ENCODE measurements at places on chromosomes 4 and X. TPM values are rescaled to one million over a fixed set of nuclear protein-coding genes. Genes with fewer than 3 reads are reported as not detected.

DNA sequence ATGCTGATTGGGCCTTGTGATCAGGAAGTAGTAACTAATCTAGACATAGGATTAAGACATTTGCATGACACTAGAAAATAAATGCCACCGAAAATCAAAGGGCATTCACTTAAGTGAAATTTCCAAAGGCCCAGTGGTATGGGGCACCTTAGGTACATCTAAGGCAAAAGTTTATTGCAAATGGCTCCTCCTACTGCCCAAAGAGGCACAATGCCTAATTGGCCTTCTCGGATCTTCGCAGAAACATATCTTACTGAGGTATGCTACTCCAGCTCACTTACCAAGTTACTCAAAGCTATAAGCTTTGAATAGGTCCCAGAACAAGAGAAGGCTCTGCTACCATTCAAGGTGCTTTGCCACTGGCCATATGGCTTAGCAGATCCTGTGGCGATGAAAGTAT, 174.8 kb upstream of the CXCL13 start:
- H3K4me1 ChIP-seq, result peaks cover 4% of the 10 kb centered on the region
- DNase-seq, result no peak
- peaks cover 39% of the 10 kb centered on the region for H3K27me3 ChIP-seq
- no peaks in the 10 kb centered on the region for H3K36me3 ChIP-seq
- no peak overlapping the region for H3K4me3 ChIP-seq

GRCh38 chrX:49203536-49203935, 3.5 kb upstream of the SYP start:
- peaks cover 12% of the 10 kb centered on the region for H3K27me3 ChIP-seq
- H3K4me3 ChIP-seq, result no peak overlapping the region
- H3K36me3 ChIP-seq, result no peaks in the 10 kb centered on the region
- no peak overlapping the region for H3K27ac ChIP-seq

- H3K4me1 ChIP-seq, result no peaks in the 10 kb centered on the region
- no peak overlapping the region for H3K4me3 ChIP-seq
- no peaks in the 10 kb centered on the region for H3K27me3 ChIP-seq
Observed at GRCh38 chr4:121599049-121599448, 97.7 kb downstream of the ANXA5 start.

Gene BEND4
- total RNA-seq, result 0.38 TPM

DNA sequence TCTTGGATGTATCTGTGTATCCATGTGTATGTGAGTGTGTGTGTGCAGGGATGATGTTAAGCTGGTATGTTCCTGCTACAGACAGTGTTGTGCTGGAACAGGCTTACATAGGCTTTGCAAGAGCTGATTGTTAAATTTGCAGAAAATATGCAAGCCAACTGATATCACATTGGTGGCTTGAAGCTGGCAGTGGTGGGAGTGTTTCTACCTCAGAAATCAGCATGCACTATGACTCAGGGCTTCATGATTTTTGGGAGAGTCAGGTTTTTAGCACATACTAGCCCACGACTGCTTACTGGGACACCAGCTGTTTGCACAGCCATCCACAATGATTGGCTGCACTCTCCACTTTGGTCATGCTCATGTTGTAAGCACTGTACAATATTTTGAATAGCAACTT, 261.8 kb downstream of the DHX15 start:
- DNase-seq, result no peak
- no peaks in the 10 kb centered on the region for H3K36me3 ChIP-seq
- H3K4me3 ChIP-seq, result no peak overlapping the region
- H3K4me1 ChIP-seq, result peaks cover 4% of the 10 kb centered on the region

GRCh38 chrX:72478351-72478750, 94.3 kb downstream of the HDAC8 start:
- H3K4me3 ChIP-seq, result no peak overlapping the region
- H3K27me3 ChIP-seq, result no peaks in the 10 kb centered on the region
- no peak for DNase-seq
- H3K4me1 ChIP-seq, result peaks cover 9% of the 10 kb centered on the region
- peaks cover 9% of the 10 kb centered on the region for H3K36me3 ChIP-seq
- H3K27ac ChIP-seq, result no peak overlapping the region

Gene TLR2
- total RNA-seq, result 2.4 TPM

Gene TIGD4
- 0.65 TPM for total RNA-seq

DNA sequence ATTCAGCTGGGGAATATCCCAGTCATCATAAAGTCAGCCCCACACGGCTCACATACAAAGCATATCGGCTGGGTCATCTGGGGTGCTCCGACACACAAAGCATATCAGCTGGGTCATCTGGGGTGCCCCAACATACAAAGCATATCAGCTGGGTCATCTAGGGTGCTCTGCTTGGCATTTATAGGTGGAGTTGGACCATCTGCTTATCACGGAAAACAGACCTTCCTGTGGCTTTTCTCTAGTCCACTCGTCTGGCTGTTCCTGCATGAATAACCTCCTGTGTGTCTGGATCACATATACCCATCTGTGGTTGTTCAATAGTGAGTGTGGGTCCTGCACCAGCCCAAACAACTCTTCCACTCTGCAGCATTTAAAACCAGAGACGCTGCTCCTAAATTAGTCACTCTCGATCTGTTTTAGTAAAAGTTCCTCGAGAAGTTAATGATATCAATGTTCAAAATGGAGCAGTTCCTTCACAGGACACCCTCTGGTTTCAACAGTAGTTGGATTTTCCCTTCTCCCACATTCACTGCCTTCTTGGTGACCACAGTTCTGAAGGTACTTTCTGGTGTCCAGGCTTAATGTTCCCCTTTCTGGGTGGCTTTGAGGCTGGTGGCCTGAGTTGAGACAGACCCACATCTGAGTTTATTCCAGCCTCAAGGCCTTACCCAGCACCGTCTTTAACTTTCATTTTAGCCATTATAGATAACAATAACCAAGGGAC, 70.0 kb upstream of the FRG1 start:
- no peak overlapping the region for H3K4me3 ChIP-seq
- no peak for DNase-seq
- peaks cover 5% of the 10 kb centered on the region for H3K36me3 ChIP-seq
- no peak overlapping the region for H3K27ac ChIP-seq

GRCh38 chr4:83340692-83341343, 6.2 kb upstream of the HPSE start:
- no peaks in the 10 kb centered on the region for H3K4me1 ChIP-seq
- no peaks in the 10 kb centered on the region for H3K36me3 ChIP-seq
- DNase-seq, result no peak
- no peak overlapping the region for H3K4me3 ChIP-seq
- no peak overlapping the region for H3K27ac ChIP-seq
- H3K27me3 ChIP-seq, result peaks cover 19% of the 10 kb centered on the region

- H3K36me3 ChIP-seq, result no peaks in the 10 kb centered on the region
- H3K4me1 ChIP-seq, result peaks cover 28% of the 10 kb centered on the region
- DNase-seq, result no peak
- H3K27me3 ChIP-seq, result no peaks in the 10 kb centered on the region
Observed at GRCh38 chr4:121182296-121182695, 18.2 kb upstream of the TNIP3 start.

DNA sequence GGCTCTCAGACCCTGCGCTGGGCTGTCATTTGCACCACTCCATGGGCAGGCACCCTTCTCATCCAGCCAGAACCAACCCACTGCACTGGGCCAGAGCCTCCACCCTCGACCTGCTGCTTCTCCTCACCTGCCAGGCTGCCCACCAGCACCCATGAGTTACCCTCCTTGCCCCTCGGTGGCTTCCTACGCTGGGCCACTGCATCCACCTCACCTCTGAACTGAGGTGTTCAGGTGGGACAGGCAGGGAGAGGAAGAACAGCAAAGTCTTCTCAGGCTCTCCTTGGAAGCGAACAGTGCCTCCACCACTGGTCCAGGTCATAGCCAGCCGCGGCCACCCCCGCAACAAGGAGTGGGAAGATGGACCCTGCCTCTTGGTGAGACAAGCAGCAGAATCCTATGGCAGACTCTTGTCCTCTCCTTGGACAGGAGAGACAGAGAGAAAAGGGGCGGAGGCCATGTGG, 32.4 kb upstream of the HMX1 start:
- peaks cover 3% of the 10 kb centered on the region for H3K36me3 ChIP-seq
- no peak overlapping the region for H3K27ac ChIP-seq
- peaks cover 4% of the 10 kb centered on the region for H3K4me1 ChIP-seq
- no peak for DNase-seq

DNA sequence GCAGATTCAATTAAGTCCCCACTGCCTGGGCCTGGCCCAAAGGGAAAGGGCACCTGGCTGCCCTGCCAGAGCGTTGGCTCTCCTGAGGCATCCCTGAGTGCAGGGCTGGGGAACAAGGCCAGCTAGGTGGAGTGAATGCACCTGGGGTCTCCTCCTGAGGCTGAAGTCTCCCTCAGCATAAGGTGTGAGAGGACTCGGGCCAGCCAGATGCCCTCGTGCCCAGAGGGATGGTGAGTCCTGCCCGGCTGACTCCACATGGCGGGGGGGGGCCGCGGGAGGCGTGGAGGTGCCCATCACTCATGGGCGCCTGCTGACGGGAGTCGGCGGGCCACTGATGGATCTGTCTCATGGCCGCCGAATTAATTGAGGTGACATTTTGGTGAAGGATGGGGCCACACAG, 87.8 kb downstream of the GATB start:
- no peak overlapping the region for H3K4me3 ChIP-seq
- no peak overlapping the region for H3K27ac ChIP-seq
- DNase-seq, result no peak
- no peaks in the 10 kb centered on the region for H3K36me3 ChIP-seq
- H3K4me1 ChIP-seq, result peaks cover 49% of the 10 kb centered on the region

GRCh38 chrX:31376408-31377022, 304.7 kb upstream of the FTHL17 start:
- H3K27me3 ChIP-seq, result peaks cover 4% of the 10 kb centered on the region
- no peak overlapping the region for H3K4me3 ChIP-seq
- no peak for DNase-seq
- H3K36me3 ChIP-seq, result no peaks in the 10 kb centered on the region
- H3K27ac ChIP-seq, result no peak overlapping the region

Gene TLR1
- 0.82 TPM for total RNA-seq

Data from mesothelial cell of epicardium (in vitro differentiated cells).